NCI-H1048 (cell line): ENCODE measurements at places on chromosomes 4 and X.

- DNase-seq = no peak
These were observed 28.6 kb upstream of the LSM6 start for GRCh38 chr4:146146918-146147317.

DNA sequence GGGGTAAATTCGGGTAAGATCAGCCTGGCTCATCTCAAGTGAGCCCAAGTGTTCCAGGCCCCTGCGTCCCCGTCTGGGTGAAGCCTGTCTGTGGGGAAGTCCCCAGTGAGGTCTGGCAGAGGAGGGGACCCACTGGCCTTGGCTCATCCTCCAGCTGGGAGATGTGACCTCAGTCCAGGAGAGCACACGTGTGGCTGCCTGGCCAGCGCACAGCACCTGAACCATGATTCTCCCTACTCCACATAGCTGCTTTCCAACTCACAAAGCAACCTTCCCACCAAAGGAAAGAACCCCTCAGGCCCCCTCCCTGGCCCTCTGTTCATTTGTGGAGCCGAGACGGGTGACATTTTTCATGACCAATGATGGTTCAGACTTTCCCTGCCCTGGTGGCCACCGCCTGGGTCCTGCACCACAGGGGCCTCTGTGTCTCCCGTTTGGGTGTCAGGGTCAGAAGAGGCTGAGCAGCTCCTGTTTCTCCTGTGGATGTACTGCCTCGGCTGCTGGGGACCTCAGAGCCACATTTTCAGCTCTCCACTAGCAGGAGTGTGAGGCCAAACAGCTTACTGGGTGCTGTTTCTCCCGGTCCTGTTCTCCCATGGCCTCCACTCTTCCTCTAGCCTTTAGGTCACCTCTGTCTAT is 111.4 kb downstream of the CPZ start:
- DNase-seq = no peak

- no peak for DNase-seq
These were observed 191.6 kb upstream of the ANKRD50 start for GRCh38 chr4:124903995-124904722.

- no peak for DNase-seq
These were observed 95.1 kb upstream of the IQCM start for GRCh38 chr4:149910604-149911350.

DNA sequence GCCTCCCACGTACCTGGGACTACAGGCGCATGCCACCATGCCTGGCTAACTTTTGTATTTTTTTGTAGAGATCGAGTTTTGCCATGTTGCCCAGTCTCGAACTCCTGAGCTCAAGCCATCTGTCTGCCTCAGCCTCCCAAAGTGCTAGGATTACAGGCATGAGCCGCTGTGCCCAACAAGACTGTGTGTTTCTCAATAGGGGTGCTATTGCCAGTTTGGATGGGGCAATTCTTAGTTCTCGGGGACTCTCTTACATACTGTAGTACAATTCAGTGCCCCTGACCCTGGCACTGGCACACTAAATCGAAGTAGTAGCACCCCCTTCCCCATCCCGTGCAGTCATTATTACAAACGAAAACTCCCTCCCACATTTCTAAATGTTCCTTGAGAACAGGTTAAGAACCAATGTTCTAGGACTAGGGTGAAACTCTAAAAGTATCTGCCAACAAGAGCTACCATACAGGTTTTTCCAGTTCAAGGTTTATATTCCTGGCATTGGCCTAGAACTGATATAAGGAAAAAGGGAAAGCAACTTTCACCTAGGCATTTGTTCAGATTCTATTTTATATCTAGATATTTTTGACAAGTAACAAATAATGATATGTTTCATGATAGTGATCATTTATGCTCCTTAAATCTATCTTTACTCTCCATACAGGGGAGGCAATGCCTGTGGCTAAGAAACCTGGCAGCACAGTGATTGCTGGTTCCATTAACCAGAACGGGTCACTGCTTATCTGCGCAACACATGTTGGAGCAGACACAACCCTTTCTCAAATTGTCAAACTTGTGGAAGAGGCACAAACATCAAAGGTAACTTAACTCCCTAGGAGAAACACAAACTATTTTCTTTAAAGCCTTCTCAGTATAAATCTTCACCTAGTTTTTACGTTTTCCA is 50.4 kb upstream of the PGAM4 start:
- DNase-seq = no peak

DNA sequence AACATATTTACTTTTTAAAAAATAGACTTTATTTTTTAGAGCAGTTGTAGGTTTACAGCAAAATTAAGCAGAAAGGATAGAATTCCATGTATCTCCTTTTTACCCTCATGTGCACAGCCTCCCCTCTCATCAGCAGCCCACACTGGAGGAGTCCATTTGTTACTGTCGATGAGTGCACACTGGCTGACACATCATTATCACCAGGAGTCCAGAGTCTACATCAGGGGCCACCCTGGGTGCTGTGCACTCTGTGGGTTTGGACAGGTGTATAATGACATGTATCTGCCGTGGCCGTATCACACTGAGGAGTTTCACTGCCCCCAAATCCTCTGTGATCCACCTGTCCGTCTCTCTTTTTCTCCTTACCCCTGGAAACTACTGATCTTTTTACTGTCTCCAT is 26.3 kb downstream of the TBC1D14 start:
- no peak for DNase-seq

DNA sequence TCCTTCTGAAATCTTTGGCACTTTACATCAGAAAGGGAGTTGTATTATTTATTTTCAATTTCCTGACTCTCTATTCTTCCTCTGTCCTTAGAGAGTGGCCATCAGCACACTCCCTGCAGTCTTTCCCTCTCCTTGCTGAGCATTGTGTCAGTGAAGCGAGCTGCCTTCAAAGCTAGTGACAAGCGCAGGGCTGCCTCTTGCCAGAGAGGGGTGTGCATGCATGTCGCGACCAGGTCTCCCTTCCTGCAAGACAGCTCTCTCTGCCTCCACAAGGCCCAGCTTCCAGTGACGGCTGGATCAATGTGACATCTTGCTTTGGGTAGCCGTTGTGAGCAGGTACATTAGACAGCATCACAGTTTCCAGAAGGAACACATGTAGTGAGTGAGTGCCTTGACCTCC is 810.9 kb upstream of the TENM3 start:
- no peak for DNase-seq

GRCh38 chr4:40055511-40055862 is 1.2 kb upstream of the N4BP2 start:
- DNase-seq = no peak

GRCh38 chrX:148024425-148025148 is 43.5 kb downstream of the FMR1NB start:
- no peak for DNase-seq

DNA sequence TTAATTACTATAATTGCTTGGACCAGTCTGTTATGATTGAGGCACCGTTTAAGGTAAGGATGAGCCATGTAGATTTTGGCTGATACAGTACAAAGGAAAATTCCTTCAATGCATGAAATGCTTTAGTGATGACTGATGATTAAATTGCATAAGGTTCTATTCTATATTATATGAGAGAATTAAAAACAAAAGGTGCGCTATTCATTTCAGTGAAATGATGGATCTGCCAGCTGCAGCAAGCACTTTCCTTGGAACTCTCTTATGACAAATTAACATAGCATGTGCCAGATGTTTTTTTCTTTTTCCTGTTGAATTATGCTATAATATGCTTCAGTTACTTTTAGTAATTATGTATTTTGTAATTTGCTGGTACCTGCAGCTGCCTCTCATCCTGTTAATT is 98.5 kb downstream of the JADE1 start:
- no peak for DNase-seq

DNA sequence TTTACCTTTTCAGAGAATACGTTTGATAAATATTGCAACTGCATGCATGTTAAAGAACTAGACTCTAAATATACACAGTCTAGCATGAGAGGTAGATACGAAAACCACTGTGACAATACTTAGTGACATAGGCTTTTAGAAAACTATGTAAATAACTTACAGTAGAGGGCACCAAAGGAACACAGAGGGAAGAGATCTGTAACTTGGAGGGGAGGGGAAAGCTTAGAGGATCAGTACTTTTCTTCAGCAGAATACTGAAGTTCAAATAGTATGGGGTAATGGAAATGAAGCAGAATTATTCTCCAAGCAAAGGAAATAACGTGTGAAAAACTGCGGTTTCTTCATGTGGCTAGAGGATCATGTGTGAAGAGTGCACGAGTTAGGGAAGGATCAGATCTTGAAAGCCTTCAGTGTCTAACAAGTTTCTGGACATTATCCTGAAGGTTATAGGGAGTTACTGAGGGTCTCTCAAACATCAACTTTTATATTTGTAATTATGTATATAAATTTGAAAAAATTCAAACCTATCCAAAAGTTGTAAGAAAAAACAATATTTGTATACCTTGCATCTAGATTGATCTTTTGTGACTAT is 264.3 kb downstream of the NPFFR2 start:
- DNase-seq = no peak

GRCh38 chrX:38060331-38060878 is 54.1 kb downstream of the SYTL5 start:
- no peak for DNase-seq

DNA sequence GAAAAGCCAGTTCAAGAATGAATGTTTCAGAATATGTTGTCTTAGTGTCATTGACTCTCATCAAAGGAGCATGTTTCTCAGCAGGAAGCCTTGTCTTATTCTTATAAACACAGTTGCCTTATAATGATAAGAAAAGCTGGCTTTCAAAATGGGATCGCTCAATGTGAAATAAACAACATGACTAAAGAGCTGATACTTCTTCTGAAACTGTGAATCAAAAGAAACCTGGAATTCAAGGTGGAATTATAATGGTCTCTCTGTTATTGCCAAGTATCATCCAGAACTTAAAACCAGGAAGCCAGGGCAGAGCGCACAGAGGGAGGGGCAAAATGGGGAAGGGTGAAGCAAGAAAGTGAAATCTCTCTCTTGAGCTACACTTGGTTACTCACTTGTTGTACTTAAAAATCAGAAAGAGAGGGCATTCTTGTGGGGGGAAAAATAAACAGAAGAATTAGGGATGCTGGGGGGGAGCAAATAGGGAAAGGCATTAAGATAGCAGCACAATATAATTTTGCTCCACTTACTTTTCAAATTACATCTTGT is 270.0 kb downstream of the MAPK10 start:
- no peak for DNase-seq

DNA sequence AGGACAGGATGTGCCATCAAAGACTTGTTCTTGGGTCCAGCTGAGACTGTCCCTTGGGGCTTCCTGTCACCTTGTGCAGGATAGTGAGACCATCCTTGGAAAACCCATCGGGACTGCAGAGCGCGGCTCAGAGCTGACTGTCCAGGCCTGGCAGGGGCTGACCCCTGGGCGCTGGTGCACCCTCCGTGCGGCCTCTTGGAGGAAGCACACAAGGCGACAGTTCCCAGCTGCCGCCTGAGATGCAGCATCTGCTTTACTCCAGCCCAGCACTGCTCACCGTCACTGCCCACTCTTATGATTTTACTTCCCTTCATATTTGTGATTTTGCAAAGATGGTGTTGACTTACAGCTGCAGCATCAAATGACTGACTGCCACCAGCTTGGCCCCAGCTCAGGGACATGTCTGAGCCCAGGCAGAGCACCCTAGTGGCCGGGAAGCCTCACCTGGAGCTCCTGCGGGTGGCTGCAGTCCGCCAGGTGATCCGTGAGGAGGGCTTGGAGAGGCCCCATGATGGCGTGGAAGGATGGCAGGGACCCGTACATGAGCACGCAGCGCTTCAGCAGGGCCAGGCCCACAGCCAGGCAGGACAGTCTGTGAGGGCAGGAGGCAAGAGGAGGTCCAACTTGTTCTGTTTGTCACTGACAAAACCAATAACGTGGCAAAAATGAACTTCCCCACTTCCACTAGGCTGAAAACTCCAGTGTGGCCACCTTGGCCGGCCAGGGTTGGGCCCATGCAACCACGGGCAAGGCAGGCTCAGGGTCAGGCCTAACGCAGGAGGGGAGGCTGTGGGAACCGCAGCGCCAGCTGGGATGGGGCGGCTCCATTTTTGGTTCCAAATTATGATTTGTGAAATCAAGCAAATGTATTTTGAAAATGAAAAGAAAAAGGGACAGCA is 21.8 kb downstream of the NOP14 start:
- DNase-seq = no peak

GRCh38 chrX:150012647-150013381 is 74.5 kb upstream of the EOLA2 start:
- no peak for DNase-seq

- DNase-seq = no peak
These were observed 191.4 kb downstream of the TSPAN5 start for GRCh38 chr4:98466868-98467599.

DNA sequence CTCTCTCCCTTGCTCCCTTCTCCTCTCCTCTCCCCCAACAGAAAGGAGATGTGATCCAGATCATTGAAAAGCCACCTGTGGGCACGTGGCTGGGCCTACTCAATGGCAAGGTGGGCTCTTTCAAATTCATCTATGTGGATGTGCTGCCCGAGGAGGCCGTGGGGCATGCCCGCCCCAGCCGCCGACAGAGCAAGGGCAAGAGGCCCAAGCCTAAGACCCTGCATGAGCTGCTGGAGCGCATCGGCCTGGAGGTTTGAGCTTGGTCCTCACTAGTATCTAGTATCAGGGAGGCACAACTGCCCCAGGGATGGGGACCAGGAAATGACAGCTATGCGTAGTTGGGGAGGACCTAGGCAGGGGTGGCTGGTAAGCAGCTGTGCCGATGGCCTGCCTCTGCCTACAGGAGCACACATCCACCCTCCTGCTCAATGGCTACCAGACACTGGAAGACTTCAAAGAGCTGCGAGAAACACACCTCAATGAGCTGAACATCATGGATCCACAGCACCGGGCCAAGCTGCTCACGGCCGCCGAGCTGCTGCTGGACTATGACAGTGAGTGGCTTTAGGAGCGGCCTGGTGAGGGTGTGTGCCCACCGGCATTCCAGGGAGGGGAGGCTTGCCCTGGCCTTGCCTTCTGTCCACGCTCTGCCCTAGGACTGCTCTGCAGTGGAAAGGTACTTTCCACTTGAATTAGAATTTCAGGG is 13.0 kb downstream of the SASH3 start:
- DNase-seq = no peak

DNA sequence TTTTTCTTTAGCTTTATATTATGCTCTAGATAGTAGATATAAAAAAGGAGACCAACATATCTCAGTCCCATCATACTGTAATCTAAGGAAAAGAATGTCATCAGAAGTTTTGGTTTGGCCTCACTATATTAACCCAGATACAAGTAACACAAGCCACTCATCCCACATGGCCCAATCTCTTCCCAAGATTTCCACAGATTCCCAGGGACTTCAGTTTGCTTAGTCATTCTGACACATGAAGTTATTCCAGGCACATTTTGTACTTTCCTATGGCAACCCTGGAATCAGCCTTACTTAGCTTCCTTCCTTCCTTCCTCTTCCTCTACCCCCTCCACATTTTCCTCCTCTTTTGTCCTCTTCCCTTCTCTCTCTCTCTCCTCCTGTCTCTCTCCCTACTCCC is 21.7 kb upstream of the DCLK2 start:
- DNase-seq = no peak
